ENCODE measurements at places on chromosomes 12 and 14.

DNA sequence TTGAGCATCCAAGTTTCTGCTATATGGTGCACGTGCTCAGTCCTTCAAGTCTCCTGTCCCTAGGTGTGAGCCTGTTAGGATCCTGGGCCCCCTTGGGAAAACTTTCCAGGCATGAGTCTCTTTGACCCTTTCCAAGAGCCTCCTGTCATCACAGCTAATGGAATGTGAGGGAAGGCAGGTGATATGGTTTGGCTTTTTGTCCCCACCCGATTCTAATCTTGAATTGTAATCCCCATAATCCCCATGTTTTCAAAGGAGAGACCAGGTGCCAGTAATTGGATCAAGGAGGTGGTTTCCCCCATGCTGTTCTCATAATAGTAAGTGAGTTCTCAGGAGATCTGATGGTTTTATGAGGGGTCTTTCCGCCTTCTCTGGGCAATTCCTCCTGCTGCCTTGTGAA is 265.5 kb downstream of the ATP23 start:
- no peak for DNase-seq

- no peak for DNase-seq
Measured at GRCh38 chr12:15323480-15323879, 1.2 kb downstream of the PTPRO start.

- DNase-seq: peak; percentile 91
Measured at GRCh38 chr12:124625867-124626675, 58.7 kb upstream of the NCOR2 start.

GRCh38 chr12:25236190-25236589 is 14.5 kb downstream of the KRAS start:
- peak; percentile 26 for DNase-seq

DNA sequence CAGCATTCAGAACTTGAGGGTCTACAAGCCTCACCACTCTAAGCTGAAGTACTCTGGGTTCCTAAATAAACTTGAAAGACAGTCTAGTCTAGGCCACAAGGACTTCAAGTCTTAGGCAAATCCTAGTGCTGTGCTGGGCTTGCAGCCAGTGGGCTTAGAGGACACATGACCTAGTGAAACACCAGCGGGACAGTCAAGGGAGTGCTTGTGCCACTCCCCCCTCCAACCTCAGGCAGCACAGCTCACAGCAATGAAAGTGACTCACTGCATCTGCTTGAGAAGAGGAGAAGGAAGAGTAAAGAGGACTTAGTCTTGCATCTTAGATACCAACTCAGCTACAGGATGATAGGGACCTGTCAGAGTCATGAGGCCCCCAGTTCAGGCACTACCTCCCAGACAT is 438.1 kb downstream of the IPO8 start:
- no peak for DNase-seq

GRCh38 chr14:87079416-87079815 is 913.6 kb downstream of the GALC start:
- DNase-seq: no peak

- peak; percentile 13 for DNase-seq
Measured at GRCh38 chr12:90174198-90174510, 465.5 kb upstream of the ATP2B1 start.

DNA sequence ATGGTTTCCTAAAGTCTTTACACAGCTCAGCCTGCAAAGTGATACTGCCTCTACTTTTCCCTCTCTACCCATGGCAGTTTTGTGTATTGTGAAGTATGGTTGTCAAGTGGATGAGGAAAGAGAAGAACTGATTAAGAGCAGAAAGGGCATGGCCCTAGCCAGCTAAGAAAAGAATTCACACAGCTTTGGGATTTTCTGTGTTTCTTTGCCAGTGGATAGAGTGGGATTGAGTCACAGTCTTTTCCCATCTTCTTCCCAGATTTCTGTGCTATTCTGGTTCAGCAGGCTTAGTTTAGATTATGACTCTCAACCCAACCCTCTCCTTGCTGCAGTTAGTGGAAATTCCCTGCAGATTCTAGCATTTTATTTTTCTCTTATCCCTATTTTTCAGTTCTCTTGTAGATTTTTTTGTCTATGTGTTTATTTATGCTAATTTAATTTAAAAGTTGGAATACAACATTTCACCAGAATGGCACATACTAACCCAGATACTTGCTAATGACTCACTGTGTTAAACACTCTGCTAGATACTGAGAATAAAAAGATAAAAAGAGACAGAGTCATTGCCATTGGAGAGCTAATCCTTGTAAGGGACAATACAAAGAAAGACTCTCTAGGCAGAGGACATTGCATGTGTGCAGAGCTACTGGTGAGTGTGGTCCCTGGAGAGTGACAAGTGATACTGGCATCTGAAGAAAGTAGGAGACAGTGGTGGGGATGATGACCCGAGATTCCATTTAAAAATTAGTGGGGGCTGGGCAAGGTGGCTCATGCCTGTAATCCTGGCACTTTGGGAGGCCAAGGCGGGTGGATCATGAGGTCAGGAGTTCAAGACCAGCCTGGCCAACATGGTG is 106.3 kb downstream of the ST8SIA1 start:
- no peak for DNase-seq

GRCh38 chr12:111455448-111456320 is 50.0 kb downstream of the SH2B3 start:
- no peak for DNase-seq

DNA sequence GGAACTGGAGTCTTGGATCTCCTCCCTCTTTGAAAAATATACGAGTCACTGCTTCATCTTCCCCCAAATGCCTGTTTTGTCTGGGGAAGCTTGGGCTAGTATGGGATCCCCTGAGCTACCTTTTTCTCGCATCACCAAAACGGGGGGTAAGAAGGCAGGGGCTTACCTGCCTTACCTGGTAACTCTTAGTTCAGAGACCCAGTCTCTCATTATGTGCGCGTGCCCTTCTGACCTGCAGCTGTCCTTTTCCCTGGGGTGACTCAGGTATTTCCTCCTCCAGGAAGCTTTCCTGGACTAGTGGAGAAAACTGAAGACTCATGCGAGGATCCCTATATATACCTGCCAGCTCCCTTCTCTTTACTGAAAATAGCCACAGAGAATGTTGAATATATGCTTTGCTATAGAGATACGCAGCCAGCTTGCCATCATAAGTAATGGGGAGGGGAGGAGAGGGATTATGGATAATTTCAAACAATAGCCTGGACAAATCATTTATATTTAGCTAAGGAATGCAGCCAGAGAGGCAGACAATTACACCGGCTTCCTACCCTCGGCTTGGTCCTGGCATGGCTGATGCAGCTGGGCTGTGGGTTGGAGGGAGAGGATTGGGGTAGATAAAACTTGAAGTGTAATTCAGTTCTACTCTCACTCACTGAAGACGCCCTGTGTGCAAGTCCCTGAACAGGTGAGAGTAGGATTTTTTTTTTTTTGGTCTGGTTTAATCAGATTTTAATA is 1.1 kb downstream of the TSPAN9 start:
- no peak for DNase-seq

DNA sequence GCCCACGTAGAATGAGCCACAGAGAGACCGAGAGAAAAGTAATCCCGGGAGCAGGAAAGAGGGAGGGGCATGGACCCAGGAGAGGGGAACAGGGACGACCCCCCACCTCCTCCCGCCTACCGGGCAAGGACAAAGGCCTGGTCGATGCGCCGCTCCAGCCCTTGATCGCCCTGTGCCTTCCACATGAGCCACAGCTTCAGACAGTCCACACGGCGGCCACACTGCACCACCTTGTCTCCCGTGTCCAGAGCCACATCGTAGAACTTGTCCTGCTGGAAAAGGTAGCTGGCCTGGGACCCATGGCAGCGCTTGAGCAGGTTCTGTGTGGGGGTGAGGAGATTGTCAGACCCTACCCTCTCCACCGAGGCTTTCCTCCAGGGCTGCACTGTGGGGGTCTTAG is 20.5 kb upstream of the ZNF740 start:
- DNase-seq: no peak

GRCh38 chr12:45203767-45204166 is 12.1 kb upstream of the ANO6 start:
- no peak for DNase-seq

DNA sequence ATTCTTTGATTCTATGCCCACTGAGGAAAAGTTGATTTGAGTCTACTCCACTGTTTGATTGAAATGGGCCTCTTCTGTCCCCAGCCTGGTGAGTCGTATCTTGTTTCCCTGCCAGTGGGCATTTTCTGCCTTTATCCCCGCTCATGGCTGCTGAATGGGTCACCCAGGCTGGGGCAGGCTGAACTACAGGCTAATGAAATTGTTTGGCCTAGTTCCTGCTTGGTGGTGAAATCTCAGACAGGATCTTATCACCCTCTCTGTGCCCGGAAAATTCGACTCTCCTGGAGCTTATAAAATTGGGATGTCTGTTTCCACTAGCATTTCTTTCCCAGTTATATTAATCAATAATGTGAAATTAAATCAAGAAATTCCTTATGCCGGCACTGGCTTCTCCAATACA is 65.0 kb downstream of the CHST11 start:
- DNase-seq: peak; percentile 53

DNA sequence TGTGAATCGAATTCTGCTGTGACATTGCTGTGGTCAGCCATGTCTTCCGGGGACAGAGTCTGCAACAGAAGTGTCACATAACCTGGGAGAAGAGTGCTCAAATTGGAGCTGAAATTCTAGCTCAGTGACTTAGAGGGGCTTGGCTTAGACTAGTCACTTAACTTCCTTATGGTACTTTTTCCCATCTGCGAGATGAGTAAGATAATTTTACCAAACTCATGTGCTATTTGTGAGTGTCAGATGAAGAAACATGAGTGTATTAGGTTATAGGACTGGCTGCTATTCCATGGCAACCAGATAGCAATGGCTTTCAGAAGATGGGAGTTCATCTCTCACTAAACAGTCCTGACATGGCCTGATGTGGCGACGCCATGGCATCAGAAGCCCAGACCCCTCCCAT is 104.1 kb downstream of the CHST11 start:
- DNase-seq: peak; percentile 40

DNA sequence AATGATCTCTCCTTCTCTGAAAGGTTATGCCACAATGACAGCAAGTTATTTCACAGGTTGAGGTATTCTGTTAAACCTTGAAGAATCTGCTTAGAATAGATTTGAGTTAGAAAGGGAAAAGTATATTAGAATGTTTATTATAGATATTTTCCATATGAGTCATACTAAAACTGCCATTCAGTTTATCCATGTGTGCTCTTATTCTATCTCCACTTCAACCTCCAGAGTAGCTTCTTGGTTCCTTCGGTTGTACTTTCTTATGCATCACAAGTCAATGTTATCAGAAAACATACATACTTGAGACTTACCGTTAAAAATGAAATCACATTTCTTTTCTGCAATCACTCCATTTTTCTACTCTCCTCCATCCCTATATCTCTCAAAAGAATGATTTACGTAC is 197.7 kb downstream of the BCAT1 start:
- no peak for DNase-seq

DNA sequence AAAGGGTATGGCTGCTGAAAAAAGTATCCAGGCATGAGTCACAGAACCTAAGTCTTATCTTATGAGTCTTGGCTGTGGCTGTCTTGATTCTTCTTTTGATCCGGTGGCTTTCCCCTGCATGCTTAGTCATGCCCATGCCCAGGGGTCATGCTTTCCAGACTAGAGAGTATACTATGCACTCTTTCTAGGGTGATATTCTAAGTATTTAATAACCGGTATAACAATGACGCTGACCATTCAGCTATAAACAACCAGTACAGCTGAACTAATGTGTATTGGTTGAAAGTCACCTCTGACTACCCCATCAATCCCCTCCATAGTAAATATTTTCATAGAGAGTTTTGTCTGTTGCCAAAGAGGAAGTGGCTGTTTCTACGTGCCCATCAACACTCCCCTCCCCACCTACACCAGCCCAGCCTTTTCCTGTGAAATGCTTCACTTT is 34.7 kb upstream of the NRXN3 start:
- DNase-seq: peak; percentile 40

- peak; percentile 53 for DNase-seq
Measured at GRCh38 chr12:90390947-90391346, 564.0 kb downstream of the CCER1 start.

- DNase-seq: no peak
Measured at GRCh38 chr12:132236930-132237771, 92.2 kb downstream of the GALNT9 start.

DNA sequence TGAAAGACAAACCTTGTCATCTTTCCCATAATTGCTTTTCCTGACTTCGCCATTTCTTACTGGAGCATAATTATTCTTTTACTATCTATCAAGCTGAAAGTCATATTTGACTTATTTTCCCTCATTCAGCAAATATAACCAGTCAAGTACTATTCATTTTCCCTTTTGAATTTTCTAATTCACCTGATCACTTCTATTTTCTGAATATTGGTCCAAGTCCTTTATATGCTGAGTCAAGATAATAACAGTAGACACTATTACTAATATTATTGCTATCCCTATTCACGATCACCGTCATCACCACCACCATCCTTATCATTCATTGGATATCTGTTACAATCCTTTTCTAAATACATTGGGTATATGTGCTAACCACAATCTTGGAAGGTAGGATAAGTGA is 728.0 kb downstream of the NOVA1 start:
- no peak for DNase-seq

DNA sequence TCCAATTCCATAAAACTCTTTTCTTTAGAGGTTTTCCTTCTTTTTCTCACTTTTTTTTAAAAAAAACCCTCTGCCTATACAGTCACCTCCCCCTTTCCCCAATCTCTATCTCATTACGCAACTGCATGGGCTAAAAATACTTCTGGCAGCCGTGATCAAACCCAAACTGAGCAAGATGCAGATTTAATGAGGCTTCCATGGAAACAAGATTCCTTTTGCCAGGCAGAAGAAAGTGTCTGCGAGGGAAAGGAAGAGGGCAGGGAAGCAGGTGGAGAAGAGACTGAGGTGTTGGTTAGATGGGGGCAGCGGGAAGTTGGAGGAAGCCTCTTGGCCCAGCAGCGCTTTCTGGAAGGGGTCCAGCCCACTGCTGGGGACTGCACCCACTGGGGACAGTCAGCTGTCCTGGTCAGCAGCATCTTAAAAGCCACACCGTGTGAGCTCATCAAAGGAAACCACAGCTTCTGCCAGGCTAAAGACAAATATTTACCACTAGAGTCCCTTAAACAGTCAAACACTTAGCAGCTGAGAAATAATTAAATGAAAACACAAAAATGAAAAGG is 90.4 kb downstream of the SLC8A3 start:
- no peak for DNase-seq

- no peak for DNase-seq
Measured at GRCh38 chr12:94074216-94074979, 74.0 kb upstream of the PLXNC1 start.

DNA sequence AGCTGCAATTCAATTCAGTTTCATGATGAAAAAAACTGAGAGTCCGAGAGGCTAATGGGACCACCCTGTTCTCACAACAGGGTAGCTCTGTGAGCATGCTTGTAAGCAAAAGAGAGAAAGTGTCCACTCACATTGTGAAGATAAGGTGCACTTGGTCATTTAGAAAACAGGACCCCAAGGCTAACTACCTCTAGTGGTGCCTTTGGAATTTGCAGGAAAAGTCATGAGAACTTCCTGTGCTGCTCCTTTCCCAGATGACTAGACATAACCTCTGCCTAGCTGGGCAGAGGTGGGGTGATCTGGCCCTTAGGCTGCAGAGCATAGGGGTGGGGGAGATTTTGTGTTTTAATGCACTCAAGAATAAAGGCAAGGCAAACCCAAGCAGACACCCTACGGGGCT is 118.9 kb downstream of the STAB2 start:
- DNase-seq: no peak

All from suppressor macrophage treated with lipopolysaccharide for 1 hour (primary cell).